ENCODE measurements at places on chromosomes 2 and 18.

DNA sequence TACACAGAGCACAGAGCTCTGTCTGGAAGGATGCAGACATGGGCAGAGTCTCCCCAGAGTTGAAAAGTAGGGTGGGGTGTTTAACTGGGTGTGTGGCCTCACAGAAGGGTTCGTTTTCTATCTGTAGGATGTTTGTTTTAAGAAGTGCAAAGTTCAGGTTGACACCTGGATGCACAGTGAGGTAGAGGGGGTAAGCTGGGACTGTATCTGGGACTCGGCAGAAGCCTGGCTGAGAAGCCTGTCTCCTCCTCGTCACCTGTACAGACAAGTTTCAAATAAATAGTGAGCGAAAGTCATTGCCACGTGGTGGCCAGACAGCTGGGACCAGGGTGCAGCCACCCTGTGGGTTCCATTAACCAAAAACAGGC lies 145.9 kb downstream of the KLHL29 start:
- DNase-seq: no peak

- DNase-seq: no peak
These were observed 305.7 kb upstream of the TNP1 start for GRCh38 chr2:217165547-217165946.

GRCh38 chr18:8277270-8277669 lies 332.0 kb upstream of the RAB12 start:
- DNase-seq: no peak

GRCh38 chr2:144374163-144374661 lies 145.7 kb downstream of the ZEB2 start:
- no peak for DNase-seq

GRCh38 chr2:38743672-38744398 lies 7.3 kb downstream of the SRSF7 start:
- no peak for DNase-seq

- DNase-seq: no peak
These were observed 71.9 kb downstream of the CHRNA1 start for GRCh38 chr2:174692256-174692919.

GRCh38 chr2:71336802-71337201 lies 5.2 kb downstream of the ZNF638 start:
- no peak for DNase-seq

GRCh38 chr2:119049968-119050704 lies 108.1 kb downstream of the MARCO start:
- peak; percentile 68 for DNase-seq

- no peak for DNase-seq
These were observed 8.4 kb upstream of the PER2 start for GRCh38 chr2:238296638-238297457.

GRCh38 chr2:237638176-237638575 lies 10.8 kb downstream of the LRRFIP1 start:
- DNase-seq: no peak

DNA sequence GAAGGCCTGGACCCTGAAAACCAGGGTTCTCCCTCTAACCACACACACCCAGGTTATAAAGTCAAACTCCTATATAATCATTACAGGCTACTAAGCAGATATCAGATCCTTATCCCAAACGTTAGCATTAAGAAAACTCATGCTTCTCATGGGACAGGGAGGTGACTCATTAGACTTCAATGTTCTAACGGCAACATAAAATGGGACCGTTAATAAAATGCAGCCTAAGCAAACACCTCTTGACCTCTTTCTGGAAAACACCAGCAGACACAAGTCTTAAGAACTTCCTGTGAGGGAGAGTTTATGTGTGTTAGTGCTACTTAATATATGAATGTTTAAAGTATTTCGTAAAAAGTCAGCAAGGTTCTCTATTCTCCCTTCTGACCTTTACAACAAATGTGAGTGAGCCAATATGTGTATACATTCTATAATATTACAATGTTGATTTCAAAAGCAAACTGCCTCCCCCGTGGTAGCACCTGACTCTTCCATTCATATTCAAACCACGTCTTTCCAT lies 31.7 kb downstream of the LPIN2 start:
- no peak for DNase-seq

DNA sequence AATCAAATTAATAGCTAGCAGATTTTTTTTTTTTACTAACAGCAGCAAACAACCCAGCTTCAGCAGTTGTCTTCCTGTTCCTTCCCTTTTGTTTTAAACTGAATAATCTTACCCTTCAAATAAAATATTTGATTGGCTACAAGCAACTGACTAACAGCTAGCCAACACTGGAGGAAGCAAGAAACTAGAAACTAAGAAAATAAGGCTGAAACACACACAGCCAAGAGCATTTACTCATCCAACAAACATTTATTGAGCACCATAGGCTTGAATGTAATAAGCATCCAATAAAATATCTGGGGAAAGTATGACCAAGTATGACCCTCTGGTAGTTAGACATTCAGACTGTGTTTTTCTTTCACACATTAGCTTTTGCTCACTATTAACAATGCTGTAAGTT lies 189.2 kb downstream of the CD226 start:
- no peak for DNase-seq

DNA sequence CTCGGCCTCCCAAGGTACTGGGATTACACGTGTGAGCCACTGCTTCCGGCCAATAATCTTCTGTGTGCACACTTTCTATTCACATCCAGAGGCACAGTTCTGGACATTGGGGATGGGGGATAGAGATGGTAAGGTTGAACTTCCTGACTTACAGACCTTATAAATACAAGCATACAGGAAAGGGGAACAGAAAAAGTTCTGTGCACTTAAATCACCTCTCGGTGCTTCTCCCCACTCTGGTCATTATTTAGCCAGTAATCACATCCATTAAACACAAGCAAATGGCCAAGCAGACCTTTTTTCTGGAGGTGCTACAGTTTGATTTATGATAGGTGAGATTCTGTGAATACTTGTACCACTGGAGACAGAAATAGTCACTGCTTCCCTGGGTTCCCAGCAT lies 110.6 kb downstream of the CRIM1 start:
- no peak for DNase-seq

GRCh38 chr18:50769463-50769862 lies 50.4 kb downstream of the MRO start:
- no peak for DNase-seq

DNA sequence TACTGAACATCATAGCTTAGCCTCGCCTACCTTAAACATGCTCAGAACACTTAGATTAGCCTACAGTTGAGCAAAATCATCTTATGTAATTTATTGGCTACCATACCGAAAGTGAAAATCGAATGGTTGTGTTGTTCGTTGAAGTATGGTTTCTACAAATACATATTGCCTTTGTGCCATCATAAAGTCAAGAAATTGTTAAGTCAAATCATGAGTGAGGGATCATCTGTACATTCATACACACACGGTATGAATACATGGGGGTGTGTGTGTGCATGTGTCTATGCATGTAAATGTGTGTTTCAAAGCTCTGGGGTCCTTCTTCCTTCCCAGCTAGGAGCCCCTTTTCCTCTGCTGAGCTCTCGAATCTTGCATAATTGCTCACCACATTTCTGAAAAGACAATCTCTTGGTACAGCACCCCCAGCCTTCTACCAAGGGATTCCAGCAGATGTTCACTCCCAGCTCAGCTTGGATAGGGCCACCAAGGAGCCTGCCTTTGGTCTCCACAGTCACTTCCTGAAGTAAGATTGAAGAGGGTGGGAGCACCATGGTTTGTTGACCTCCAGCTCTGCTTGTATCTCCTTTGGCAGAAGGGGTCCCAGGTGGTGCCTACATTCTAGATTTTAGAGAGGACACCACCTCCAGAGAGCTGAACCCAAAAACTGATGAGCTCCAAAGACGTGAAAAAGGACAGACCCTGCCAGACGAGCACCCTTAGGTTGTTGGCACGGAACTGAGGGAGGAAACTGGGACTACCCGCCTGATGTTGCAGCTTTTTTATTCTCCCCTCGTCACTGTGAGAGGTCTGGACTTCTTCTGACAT lies 33.2 kb upstream of the CYP1B1 start:
- DNase-seq: no peak

DNA sequence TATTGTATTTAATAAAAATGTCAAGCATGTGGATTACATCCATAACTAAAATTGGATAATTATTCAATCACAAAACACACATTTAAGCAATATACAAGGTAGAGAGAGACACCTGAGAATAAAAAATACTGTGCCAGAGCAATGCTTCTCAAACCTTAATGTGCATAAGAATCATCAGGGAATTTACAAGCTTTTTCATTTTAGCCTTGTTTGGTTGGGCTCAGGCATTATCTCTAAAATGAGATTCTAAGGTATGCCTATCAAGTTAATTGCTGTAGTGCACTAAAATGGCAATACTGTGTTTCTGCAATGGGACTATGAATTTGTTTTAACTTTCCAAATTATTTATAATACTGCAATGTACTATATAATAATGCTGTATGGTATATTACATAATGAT lies 983 bp downstream of the MOB1A start:
- no peak for DNase-seq

Measured in GM23338 (cell line).